ENCODE measurements at places on chromosomes 6 and 20.

DNA sequence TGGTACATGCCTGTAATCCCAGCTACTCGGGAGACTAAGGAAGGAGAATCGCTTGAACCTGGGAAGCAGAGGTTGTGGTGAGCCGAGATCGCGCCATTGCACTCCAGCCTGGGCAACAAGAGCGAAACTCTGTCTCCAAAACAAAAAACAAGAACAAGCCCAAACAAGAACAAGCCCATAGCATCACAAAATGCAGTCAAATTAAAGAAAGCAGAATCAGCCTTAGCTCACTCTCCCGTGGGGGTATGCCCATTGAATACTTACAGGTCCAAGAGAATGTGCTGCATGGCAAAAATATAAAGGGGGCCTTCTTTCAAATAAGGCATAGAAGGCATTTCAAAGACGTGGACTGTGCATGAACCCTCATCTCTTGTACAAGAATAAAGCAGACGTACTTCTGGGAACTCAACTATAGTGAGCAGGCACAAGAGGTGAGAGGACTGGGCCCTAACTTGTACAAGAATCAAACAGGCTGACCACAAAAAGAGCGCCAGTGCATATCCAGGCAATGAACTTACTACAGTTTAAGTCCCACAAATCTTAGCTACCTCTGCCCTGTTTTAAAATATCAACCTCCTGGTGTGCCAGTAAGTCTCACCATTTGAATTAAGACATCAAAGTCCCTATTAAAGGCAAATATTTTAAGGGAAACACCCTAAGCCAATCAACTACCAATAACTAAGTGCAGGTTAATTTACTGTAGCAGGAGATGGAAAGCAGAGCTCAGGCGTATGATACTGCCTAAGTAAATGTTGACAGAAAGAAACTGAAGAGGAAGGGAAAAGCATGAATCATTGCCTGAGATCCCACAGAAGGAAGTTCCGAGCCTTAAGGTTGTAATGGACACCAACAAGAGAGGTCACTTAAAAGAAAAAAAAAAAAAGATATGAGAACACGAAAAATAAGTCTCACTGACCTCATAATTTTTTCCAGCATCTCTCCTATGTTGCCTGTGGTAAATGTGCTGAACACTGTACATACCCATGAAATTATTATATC lies 37.4 kb downstream of the TOMM6 start:
- no peak for DNase-seq

GRCh38 chr6:98047871-98048270 lies 764.9 kb upstream of the MMS22L start:
- DNase-seq, result no peak

DNA sequence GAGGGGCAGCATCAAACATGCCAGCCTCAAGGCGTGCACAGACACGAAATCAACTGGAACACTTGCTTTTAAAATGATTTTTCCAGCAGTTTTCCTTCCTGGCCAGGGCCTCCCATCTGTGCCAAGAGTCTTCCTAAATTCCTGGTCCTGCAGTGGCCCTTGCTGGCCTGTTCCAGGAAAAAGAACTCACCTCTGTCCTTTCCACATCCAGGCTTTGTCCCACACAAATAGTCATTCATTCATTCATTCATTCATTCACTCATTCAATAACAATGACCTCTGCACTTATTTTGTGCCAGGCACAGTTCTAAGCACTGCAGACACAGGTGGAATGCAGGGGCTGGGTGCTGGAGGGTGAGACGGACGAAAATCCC lies 89.0 kb upstream of the CCDC167 start:
- DNase-seq, result no peak

GRCh38 chr6:149332602-149333265 lies 15.2 kb downstream of the TAB2 start:
- DNase-seq, result no peak

- DNase-seq, result no peak
Observed at GRCh38 chr6:144588697-144589325, 303.7 kb downstream of the UTRN start.

DNA sequence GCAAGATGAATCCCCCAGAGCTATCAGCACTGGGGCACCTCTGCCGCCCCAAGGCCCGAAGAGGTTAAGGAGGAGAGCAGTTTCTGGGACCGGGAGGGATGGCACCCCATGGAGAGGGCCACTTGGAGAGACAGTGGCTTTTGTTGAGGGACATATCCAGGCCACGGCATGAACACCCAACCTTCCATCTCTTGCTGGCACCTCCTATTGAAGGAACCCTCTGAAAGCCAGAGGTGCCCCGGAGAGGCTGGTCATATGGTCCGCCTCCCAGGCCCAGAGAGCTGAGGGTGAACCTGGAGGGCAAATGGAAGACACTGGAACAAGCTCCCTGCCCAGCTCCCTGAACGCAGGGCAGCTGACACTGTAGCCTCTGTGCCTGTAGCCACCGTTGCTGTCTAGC lies 167.0 kb downstream of the NFATC2 start:
- DNase-seq, result no peak

GRCh38 chr6:129608886-129609537 lies 101.0 kb downstream of the ARHGAP18 start:
- DNase-seq, result no peak

GRCh38 chr6:138428944-138429598 lies 25.0 kb downstream of the HEBP2 start:
- DNase-seq, result peak; percentile 15

GRCh38 chr6:170206851-170207431 lies 83.9 kb downstream of the DLL1 start:
- DNase-seq, result no peak

DNA sequence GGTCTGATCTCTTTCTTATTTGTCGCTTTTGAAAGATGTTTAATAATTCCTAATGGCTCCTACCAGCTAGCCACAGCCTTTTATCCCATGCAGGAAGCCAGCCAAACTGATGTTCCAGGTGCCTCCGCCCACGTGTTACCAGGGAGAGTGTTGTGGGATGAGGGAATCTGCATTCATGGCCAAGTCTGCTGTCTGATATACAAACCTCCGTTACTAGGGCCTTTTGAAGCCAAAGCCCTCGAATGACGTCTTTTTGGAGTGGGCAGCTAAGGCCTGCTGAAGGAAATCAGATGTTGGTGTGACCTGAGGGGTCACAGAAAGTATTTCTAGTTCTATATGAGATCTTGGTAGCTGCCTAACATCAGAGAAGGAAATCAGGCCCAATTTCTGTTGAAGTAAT lies 21.3 kb downstream of the STK35 start:
- DNase-seq, result no peak

DNA sequence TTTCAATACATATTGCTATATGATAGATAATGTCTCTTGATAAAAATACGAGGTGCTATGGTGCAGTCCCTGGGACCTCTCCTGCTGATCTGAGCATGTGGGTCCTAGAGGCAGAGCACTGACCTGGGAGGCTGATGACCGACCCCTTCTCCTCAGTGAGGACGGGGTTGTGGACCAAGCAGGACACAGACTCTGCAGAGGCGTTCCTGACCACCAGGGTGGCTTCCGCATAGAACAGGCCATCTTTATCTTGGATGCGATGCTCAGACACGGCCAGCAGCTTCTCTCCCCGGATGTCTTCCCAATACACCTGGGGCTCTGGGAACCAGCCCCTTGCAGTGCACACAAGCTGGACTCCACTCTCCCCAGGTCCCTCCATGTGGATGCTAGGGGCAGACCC lies 4.2 kb downstream of the BTNL2 start:
- DNase-seq, result no peak

GRCh38 chr6:133339543-133340384 lies 98.6 kb downstream of the EYA4 start:
- no peak for DNase-seq

DNA sequence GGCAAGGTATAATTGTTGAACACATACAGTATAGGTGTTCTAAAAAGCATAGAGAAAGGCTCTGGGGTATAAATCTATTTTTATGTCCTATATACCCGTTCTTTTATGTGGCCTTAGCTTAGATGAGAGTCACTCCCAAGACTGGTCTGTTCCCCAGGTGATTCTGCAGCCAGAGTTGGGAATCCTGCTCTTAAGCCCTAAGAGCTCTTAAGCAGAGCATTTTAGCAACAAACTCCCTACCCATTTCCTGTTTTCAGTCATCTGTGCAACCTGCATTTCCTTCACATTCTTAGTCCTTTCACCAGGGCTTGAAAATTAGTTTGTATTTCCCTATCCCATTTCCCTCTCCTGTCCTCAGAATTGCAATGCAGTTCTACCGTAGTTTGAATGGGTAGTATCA lies 166.1 kb downstream of the HS3ST5 start:
- DNase-seq, result no peak

- DNase-seq, result no peak
Observed at GRCh38 chr6:11331111-11331510, 98.6 kb upstream of the NEDD9 start.

DNA sequence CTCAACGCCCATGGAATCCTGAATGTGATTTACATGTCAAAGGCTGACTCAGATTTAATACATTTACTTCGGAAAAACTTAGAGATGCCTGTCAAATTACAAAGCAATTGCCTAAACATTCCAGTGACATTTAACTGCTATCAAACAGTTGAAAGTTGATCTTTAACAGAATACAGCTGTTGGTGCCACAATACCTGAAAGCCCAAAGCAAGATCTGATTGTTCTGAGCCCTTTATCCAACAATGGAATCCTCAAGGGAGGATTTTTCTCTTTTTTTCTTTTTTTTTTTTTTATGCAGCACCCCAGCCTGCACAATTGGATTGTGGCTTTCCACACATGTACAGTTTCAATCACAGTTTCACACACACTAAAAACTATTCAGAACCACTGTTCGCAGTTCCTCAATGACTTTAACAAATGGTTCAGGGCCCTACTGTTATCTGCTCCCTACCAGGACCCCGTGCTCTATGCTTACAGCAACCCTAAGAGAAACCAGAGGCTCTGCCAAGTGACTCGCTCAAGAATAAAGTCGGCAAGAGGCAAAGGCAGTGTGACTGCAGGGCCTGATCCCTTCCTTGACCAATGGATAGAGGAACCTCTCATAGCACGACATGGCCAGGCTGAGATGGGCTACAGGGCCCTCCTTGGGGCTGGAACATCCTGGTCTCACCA lies 33.3 kb downstream of the EPB41L2 start:
- DNase-seq, result no peak

DNA sequence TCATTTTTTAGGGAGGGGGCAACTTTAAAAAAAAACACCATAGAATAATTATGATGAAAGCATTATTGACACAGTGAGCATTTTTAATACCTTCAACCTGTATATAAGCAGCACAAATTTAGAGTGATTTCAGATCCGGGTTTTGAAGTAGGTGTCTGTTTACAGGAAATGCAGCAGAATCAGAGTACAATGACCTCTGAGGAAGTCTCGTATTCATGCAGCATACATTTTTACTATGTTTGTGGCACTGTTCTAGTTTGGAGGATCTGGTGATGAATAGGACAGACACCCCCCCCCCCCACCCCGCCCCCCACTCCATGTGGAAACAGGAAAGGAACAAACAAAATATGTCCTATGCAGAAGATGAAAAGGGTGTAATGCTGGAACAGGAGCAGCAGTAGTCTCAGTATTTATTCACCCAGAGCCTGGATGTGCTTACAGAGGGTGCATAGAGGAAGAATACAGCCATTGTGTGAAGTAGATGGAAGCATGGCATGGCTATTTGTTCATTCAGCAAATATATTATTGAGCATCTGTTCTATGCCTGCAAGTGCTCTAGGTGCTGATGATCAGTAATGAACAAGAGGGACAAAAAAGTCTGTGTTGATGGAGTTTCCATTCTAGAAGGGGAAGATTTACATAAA lies 19.7 kb downstream of the VAPB start:
- DNase-seq, result no peak

- no peak for DNase-seq
Observed at GRCh38 chr6:15255481-15255880, 9.6 kb downstream of the JARID2 start.

GRCh38 chr6:11683871-11684270 lies 94.7 kb downstream of the ADTRP start:
- DNase-seq, result no peak

- no peak for DNase-seq
Observed at GRCh38 chr6:163338671-163339405, 75.7 kb upstream of the QKI start.

- DNase-seq, result no peak
Observed at GRCh38 chr20:31823360-31824124, 4.4 kb downstream of the MYLK2 start.

DNA sequence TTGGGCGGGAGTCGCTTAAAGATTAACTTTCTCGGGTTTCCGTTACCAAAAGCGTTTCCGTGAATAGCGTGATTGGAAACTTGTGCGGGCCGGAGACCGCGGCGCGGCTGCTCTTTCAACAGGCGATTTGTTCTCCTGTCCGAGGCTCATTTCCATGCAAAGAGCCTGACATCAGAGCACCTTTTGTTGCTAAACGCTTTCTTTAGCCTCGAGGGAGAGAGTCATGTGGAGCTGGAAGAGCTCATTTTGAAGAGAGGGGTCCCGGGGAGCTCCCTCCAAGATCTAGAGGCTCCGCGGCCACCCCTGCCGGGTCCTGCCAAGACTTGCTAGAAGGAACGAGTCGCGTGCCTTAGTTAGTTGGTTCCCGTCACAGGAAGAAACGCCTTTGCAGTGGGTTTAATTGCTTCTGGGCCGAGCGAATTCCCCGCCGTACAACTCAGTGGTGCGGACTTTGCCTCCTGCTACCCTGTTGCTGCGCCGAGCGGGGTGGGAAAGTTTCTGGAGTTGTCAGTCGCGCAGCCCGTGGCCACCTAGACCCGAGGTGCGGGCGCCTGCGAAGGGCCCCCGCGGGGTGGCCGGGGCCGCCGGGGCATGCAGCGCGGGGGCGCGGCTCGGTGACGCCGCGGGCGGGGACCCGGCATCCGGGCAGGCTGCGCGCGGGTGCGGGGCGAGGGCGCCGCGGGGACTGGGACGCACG lies at the start of gene SASH1:
Gene SASH1 (plus strand): TSS at position 489 of the 697 bp plus-strand sequence. CDS start 230 bp downstream, outside the sequence.
- DNase-seq, result no peak

- DNase-seq, result no peak
Observed at GRCh38 chr20:12294678-12295077, 377.0 kb downstream of the BTBD3 start.

DNA sequence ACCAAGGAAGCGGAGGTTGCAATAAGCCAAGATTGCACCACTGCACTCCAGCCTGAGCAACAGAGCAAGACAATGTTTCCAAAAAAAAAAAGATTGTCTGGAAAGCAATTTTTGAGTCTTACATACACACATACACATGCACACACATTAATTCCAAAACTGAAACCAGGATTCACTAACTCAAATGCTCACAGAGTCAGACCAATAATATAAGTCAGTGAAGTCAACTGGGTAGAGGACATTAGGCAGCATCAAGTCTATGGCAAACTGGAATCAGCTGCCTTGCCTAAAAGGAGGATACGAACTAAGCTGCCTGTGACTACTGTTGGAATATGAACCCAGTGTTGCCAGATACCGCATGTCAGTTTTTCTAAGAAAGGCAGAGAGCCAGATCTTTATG lies 15.7 kb downstream of the REM1 start:
- DNase-seq, result no peak

- DNase-seq, result no peak
Observed at GRCh38 chr6:22949967-22950366, 380.6 kb downstream of the HDGFL1 start.

- DNase-seq, result no peak
Observed at GRCh38 chr6:45678285-45678607, 300.5 kb upstream of the SUPT3H start.

GRCh38 chr20:22346716-22347115 lies 237.7 kb downstream of the FOXA2 start:
- DNase-seq, result no peak

Data from effector CD4-positive, alpha-beta T cell (primary cell).